ENCODE measurements at places on chromosomes 3 and 15. TPM values are rescaled to one million over a fixed set of nuclear protein-coding genes. Genes with fewer than 3 reads are reported as not detected.

The C3orf49 gene
- total RNA-seq: not detected

The EXD1 gene
- not detected for total RNA-seq

The ADPRH gene
- total RNA-seq: 2.2 TPM

The CA12 gene
- total RNA-seq: 0.76 TPM

The IQCF5 gene
- total RNA-seq: not detected

The GMNC gene
- total RNA-seq: 2.2 TPM

The GPR87 gene
- total RNA-seq: not detected

The CYP8B1 gene
- not detected for total RNA-seq

The CD86 gene
- total RNA-seq: not detected

The C3orf33 gene
- total RNA-seq: 3.9 TPM

The ZNF620 gene
- 4.8 TPM for total RNA-seq

The GPX1 gene
- total RNA-seq: 98.9 TPM

The CHRFAM7A gene
- total RNA-seq: 3.4 TPM

The MNS1 gene
- total RNA-seq: 2.5 TPM

The LPP gene
- total RNA-seq: 187 TPM

The ZNF80 gene
- not detected for total RNA-seq

The P2RY12 gene
- not detected for total RNA-seq

The DPPA4 gene
- 1.8 TPM for total RNA-seq

The MYZAP gene
- total RNA-seq: 1.5 TPM

The POPDC2 gene
- 2.4 TPM for total RNA-seq

The ZIC1 gene
- 89.9 TPM for total RNA-seq

The MUSTN1 gene
- 6.2 TPM for total RNA-seq

The C3orf62 gene
- 8.4 TPM for total RNA-seq

All from osteocyte (in vitro differentiated cells).